ENCODE measurements at places on chromosomes 7 and 10. TPM values are rescaled to one million over a fixed set of nuclear protein-coding genes. Genes with fewer than 3 reads are reported as not detected.

GRCh38 chr7:5704534-5704922 lies 76.9 kb downstream of the RNF216 start:
- DNase-seq, result peak; percentile 91

The CCDC3 gene
- total RNA-seq, result 3.9 TPM

GRCh38 chr10:71191551-71192076 lies 20.8 kb upstream of the UNC5B start:
- no peak for DNase-seq

DNA sequence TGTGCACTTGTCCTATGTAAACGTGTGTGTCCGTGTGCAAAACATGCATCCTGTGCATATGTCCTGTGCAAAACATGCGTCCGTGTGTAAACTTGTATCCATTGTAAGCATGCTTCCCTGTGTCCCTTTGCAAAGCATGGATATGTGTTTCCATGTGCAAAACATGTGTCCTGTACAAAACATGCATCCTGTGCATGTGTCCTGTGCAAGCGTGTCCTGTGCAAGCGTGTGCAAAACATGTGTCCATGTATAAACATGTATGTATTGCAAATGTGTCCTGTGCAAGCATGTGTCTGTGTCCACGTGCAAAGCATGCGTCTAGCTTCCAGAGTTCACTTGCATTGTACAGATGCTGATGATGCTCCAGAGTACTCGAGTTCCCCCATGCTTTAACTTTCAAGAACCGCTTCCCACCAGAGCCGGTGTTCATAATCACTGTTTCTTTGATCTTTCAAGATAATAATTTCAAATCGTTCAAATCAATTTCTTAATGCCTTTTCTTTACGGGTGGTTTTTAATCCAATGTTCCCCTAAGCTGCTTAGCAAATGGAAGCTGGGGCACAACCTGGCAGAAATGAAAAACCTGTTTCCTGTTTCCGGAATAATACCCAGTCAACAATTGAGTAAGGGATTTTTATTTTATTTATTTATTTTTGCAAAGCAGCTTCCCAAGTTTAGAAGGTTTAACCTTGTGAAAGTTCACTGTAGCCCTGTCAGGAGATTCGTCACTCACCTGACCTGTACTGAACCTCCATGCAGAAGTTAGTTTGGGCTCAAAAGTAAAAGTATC lies 641 bp upstream of the ASB13 start:
- no peak for DNase-seq

GRCh38 chr7:91263384-91264045 lies 718 bp upstream of the FZD1 start:
- DNase-seq, result no peak

- no peak for DNase-seq
Observed at GRCh38 chr10:105024184-105024583, 383.1 kb downstream of the SORCS3 start.

DNA sequence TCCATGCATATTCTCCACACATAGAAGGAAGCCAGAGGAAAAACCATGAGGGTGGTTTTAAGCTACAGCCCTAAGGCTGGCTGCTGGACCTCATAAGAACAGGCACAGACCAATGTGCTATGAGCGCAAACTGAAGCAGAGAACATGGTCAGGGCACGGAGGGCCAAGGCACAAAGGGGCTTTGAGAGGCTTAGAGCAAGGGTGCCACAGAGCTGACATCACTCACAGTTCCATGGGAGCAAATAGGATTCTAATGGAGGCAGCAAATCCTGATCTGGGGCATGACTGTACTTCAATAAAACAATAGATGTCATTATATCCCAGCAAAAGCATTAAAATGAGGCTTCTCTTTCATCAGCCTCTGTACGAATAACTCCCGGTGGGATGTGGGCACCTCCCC lies 162.4 kb downstream of the COBL start:
- no peak for DNase-seq

DNA sequence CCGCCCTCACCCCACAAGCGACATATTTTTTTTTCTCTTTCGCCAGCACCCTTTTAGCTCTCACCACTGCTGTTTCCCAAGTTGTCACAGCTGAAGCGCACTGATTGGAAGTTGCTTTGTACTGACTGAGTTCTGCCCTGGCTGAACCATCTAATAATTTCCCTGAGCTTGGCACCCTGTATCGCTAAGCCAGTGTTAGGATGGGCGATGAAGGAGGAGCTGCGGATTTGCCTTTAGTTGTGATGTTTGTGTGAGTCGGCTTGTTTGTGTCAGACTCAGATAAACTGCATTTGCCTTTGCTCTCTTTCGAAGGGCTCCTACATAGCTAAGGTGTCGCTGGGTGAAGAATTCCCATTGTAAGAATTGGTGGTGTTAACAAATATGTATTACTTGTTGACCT lies 1.3 kb upstream of the ATXN7L1 start:
- DNase-seq, result no peak

GRCh38 chr7:3367261-3367660 lies 66.2 kb downstream of the SDK1 start:
- DNase-seq, result no peak

GRCh38 chr7:4800926-4801838 lies 25.8 kb downstream of the AP5Z1 start:
- DNase-seq, result no peak

The FAM25C gene
- not detected for total RNA-seq

GRCh38 chr10:109886037-109886780 lies 37.1 kb downstream of the XPNPEP1 start:
- no peak for DNase-seq

- peak; percentile 17 for DNase-seq
Observed at GRCh38 chr7:44145969-44146911, 5.1 kb upstream of the MYL7 start.

DNA sequence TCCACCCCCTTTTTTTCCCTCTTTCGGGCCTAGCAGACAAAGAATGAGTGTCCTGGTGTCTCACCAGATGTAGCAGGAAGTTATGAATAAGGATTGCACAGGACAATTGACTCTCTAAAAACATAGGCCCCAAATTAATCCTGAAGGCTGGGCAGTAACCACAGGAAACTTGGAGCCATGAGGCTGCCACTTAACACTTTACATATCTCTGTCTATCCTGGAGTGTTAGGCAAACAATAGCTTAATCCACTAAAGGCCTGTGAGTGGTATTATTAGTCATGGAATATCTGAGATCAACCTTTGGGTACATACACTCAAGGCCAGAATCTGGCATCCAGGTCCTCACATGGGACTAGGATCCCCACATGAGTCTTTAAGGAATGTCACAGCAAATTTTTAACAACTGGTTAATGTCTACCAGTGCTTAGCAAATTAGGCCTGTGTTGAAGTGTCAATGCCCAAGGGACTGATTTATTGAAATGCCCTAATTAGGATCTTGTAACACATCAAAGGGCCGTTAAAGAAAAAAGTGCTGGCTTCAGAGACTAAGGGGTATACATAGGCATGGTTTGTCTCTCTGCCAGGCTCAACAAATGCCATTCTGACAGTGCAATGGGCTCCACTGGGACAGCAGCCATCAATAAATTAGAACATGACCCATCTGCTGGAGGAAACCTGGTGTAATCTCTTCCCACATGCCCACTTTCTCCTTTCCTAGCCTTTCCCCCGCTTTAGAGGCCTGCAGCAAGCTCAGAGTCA lies 196.7 kb upstream of the TBX20 start:
- no peak for DNase-seq

The PLEKHS1 gene
- total RNA-seq, result not detected

- no peak for DNase-seq
Observed at GRCh38 chr7:66597461-66597860, 31.2 kb upstream of the KCTD7 start.

GRCh38 chr7:96330193-96330592 lies 8.3 kb upstream of the SLC25A13 start:
- DNase-seq, result peak; percentile 7

DNA sequence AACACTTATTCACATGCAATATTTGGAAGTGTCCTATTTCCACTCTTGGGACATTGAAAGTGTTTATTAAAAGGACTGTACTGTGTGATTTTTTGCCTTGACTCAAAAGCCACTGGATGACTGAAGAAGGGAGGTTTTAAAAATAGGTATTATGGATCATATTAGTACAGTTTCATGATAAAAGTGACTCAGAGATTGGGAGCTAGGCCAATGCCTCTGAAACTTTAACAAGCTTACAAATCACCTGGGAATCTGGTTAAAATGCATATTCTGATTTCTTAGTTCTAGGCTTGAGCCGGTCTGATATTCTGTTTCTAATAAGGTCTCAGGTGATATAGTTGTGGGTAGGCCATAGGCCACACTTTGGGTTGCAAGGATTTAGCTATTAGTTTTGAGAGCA lies 191.2 kb downstream of the PLXDC2 start:
- DNase-seq, result peak; percentile 33

All from fibroblast of the aortic adventitia (primary cell).